ENCODE measurements at places on chromosomes 5 and 9.

GRCh38 chr9:26358836-26359235, 533.8 kb downstream of the CAAP1 start:
- no peak for DNase-seq

DNA sequence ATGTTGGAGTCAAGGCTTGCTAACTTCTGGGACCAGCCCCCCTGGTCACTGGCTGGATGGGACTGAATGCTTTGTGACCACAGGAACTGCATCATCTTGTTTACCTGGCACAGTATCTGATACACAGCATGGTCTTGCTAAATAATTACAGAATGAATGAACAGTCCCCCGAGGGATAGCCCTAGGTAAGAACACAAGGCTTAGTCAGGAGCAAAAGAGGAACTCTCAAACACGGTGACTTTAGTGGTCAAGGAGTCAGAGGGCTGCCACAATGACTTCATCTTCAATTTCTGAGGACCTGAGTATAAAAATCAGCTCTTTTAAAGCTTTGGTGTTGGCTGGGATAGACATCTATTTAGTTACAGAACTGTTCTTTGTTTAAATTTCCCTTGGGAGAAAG, 15.1 kb upstream of the CXCL14 start:
- DNase-seq: no peak

DNA sequence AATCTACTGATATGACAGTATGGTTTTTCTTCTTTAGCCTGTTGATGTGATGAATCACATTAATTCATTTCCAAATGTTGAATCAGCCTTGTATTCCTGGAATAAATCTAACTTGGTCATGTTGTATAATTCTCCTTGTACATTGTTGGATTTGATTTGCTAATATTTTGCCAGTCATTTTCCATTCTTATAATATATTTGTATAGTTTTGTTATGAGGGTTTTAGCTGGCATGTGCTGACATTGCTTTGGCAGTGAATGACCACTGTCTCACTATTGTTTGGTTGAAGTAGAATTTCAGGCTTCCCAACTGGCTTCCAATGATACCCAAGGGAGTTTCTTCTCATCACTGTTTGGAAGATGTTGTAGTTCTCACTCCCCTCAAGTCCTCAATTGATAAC, 983.0 kb upstream of the PTPRD start:
- no peak for DNase-seq

GRCh38 chr9:136213733-136214132, 8.8 kb upstream of the LHX3 start:
- no peak for DNase-seq

DNA sequence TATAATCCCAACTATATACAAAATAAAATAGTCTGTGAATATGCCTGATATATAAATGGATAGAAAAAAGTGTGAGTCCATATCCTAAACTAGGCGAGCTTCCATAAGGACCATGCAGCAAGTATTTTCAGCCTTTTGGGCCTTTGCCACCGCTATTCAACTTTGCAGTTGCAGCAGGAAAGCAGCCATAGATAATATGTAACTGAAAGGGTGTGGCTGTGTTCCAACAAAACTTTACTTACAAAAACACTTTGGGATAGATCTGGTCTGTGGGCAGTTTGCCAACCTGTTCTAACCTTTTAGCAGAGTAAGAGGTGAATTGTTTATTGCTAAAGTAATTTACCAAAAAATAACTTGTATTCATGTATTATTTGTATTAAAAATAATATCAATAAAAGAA, 127.8 kb upstream of the GPR151 start:
- DNase-seq: no peak

- DNase-seq: no peak
Measured at GRCh38 chr5:178186427-178186826, 744 bp downstream of the GMCL2 start.

- no peak for DNase-seq
Measured at GRCh38 chr5:176784218-176785165, 25.9 kb upstream of the UNC5A start.

Measured in CD4-positive, alpha-beta T cell treated with Interleukin-17A for 4 hours (primary cell).